Activated naive CD8-positive, alpha-beta T cell treated with anti-CD3 and anti-CD28 coated beads, Interleukin-2, amount 10 ng/mL, durations not matched to agents 7 days and 5 days (primary cell): ENCODE measurements at places on chromosomes 16 and 17. TPM values are rescaled to one million over a fixed set of nuclear protein-coding genes. Genes with fewer than 3 reads are reported as not detected.

TEX19 gene
- total RNA-seq, result not detected

TP53TG3E gene
- not detected for total RNA-seq

ENPP7 gene
- 0.14 TPM for total RNA-seq

NKD1 gene
- 1.1 TPM for total RNA-seq

C17orf50 gene
- total RNA-seq, result not detected

VASN gene
- total RNA-seq, result 0.20 TPM

PLD2 gene
- 18.8 TPM for total RNA-seq

DNA sequence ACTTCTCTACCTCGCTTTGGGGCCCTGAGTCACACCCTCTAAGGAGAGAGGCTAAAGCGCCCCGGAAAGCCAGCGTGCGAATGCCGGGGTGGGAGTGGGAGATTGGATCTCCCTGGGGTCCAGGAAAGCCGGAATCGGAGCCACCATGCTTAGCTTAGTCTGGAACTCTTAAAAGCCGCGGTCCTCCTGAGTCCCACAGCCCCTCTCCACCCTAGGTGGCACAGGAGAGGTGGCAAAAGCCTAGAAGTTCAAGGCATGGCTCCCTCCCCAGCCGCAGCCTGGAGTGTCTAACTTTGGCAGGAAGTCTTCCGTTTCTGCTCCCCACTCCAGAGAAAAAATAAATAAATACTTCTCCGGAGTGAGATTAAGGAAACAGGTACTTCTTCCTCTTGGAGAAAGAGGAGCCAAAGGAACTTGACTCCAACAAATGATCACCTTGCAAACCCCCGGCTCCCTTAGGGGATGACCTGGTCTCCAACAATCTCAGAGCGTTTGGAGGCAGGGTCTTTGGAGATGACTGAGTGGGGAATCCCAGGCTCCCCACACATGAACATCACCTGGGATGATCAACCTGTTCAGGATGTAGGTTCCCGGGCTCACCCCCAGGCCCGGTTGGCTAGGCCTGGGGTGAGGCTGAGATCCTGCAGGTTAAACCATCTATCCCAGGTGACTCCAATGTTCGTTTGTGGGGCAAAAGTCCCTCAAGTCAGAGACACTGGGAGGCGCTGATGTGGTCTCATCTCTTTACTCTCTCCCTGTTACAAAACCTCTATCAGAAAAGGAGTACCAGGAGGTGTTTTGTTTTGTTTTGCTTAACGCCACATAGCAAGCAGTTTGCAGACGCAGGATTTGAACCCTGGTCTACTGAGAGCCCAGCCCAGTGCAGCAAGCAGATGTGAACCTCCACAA lies 2.9 kb downstream of the CIITA start:
- DNase-seq, result no peak

- no peak for DNase-seq
These were observed 1.8 kb upstream of the TEX2 start for GRCh38 chr17:64264891-64265290.

DNA sequence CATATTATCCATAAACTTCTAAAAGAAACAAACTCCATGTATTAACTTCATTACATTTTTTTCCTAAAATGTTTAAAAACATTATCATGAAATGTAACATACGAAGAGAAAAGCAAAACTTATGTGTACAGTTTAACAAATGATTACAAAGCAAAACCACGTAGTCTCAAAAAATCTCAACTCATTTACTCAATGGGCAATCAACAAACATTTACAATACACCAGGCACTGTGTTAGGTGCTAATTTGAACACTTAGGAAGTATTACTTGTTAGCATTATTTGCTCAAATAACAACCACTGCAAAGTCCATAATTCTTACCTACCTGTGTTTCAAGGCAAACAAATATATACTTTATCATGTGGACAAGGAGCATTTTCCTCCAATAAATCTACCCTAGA lies 164.9 kb downstream of the STX8 start:
- no peak for DNase-seq

GRCh38 chr17:80246266-80246681 lies 14.4 kb upstream of the RNF213 start:
- no peak for DNase-seq

DNA sequence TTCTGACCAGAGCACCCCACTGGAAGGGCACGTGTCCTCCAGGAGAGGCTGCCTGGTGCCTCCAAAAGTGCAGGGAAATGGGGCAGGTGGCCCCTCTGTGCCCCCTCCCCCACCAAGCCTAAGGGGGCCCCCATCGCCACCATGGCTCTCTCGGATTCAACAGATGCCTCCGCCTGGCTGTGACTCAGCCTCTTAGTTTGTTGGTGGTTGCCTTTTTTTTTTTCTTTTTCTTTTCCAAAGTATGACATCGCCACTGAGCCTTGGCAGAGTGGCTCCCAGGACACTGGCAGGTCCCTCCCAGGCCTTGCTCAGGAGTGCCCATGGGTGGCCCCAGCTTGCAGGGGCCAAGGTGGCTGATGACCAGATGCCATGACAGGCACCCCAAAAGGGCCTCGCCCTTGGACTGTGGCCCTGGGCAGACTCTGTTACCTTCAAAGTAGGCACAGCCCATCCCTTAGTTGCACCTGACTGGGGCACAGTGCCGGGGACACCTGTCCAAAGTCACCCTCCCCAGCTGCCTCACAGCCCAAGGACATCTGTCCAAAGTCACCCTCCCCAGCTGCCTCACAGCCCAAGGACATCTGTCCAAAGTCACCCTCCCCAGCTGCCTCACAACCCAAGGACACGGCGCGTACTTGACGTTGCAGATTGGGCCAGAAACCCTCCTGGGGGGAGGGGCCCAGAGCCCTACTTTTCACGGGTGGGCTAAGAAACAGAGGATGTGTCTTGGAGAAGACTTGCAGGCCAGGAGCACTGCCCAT lies 29.6 kb downstream of the NPTX1 start:
- no peak for DNase-seq

DNA sequence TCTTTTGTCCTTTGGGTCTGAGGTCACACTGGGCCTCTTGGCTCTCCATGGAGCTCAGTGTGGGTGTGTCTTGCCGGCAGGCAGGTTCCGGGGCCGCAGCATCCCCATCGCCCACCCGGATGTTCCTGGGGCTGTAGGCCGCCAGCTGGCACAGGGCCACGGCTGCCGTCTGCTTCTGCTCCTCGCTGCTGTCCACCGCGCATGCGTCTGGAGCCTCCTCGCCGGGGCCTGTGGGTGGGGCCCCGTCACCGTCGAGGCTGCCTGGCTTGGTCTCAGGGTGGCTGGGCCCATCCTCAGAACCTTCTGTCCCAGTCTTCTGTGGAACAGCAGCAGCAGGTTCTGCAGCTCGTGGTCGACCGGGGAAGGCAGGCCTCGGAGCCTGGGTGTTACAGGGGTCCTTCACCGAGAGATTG lies 9.6 kb downstream of the ZNF750 start:
- no peak for DNase-seq

DNA sequence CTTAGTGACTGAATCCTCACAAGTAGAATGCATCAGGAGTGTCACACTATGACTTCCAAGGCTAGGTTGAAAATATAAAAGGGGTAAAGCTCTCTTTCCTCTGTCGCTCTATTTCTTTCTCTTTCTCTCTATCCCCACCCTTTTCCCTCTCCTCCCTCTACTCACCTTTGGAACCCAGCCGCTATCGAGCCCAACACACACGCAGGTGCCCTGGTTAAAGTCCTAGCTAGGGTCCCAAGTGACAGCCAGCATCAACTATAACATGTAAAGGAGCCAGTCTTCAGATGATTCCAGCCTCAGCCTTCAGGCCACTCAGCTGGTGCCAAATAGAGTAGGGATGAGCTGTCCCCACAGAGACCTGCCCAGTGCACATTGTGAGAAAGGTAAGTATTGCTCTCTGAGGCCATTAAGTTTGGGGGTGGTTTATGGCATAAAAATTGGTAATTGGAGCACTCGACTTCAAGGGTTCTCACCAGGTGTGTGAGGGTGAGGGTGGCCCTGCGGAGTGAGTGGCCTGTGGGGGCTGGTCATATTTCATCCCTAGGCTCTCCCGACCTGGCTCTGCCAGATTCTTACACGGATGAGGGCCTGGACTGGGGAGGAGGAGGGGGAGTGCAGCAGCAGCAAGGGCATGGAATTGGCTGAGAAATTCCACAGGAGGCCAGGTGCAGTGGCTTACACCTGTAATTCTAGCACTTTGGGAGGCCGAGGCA lies 14.9 kb upstream of the C16orf54 start:
- DNase-seq, result no peak

DNA sequence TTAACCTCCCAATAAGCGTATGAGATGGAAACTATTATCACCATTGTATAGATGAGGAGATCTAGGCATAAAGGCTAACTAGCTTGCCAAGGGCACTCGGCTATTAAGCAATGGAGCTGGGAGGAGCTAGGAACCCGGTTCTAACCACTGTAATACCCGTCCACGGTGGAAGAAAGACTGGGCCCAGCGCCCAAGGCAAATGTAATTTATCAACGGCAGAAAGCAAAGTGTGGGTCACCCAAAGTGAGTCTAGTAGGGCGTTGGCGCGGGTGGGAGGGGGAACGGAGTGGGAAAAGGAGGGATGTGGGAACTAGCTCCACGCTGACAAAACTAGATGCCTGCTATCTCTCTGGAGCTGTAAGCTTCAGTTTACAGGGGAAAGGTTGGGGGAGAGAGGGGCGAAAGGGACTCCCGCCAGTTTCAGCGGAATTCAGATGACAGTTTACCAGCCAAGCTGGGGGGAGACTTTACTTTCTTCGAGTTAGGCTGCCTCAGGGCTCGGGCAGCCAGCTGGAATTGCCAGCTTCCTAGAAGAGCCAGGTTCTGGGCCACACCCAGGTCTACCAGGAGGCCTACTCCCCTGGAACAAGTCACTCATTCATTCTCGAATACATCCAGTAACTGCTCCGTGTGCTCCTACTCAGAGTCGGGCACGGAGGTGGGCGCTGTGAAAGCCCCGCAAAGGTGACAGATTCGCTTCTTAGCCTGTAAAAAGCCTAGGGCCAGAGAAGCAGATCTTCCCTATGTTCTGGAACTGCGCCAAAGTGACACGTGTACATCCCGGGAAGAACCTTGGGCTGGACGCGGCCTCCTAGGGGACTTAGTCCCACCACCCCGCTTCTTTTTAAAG lies 837 bp downstream of the LRRC59 start:
- no peak for DNase-seq

DNA sequence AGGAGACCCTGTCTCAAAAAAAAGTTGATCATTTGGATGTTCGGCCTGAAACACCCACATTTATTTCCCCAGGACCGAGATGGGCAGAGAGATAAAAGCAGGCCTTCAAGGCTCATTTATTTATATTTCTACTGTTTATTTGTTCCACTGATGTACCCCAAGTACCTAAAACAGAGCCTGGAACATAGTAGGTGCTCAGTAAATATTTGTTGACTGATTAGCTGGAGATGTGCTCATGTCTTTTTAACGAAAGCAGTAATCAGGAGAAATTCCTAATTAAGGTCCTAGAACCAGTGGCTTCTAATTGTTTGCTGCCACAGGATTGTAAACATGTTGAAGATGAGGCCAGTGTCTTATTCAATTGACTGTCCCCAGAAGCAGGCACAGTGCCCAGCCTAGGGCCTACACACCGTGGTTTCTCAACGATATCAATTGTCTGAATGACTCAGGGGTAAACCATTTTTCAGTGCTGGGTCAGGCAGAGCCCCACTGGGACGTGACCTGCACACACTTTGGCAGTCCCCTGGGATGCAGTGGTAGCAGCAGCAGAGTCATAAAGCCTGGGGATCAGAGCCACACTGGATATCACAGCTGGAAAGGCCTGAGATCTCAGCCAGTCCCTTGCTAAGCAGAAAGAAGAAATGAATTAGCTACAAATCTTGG lies 34.8 kb downstream of the SOST start:
- DNase-seq, result no peak

GRCh38 chr17:42337442-42337841 lies 49.1 kb downstream of the STAT5A start:
- DNase-seq, result peak; percentile 63

GRCh38 chr16:48206594-48207242 lies 37.4 kb upstream of the LONP2 start:
- DNase-seq, result no peak

DNA sequence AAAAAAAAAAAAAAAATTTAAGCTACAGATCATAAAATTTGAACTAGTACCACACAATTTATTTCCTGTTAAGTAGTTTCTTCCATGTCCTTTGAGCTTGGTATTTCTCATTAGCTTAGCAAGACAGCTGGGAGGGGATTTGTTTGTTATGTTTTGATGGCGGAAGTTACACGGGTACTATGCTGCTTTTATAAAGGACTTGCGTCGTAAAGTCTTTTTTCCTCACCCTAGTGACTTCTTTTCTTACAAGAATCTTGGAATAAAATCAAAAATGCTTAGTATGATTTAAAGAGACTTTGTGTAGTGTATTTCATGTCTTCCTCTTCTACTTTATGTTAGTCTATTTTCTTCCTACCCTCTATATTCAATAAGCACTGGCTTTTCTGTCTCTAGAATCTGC lies 89.1 kb downstream of the NLK start:
- no peak for DNase-seq

DNA sequence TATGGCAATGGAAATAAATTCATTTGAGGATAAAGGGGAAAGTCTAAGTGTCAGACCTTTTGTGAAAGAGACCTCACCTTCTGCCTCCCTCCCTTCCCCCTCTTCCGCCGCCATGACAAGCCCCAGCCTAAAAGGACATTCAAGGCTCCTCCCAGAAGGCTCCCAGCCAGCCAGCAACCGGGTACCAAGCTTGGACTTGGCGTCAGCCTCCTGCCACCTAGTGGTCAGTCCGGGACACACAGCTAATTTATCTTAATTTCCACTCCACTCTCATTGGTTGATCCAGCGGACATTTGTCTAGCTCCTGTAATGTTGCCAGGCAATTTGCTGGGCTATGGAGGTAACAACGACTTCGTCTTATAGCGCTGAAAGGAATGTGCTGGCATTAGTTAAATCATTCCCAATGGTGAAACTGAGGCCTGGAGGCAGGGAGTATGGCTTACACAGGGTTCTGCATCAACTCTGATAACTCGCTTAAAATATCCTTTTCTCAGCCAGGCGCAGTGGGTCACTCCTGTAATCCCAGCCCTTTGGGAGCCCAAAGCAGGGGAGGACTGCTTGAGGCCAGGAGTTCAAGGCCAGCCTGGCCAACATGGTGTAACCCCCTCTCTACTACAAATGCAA lies 19.3 kb upstream of the CLEC3A start:
- DNase-seq, result peak; percentile 62

DNA sequence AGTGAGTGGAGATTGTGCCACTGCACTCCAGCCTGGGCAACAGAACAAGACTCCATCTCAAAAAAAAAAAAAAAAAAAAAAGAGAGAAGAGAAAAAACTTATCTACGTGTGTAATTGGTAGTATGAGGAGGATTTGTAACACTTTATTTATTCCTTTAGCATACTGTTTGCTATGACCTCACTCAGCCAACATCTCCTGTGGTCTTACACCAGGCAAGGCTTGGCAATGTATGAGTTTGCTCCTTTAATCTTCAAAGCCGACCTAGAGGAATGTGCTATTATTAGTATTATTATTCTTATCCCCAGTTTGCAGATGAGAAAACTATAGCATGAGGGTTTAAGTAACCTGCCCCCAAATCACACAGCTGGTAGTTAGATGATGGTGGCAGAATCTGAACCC lies 35.8 kb upstream of the HAPSTR1 start:
- no peak for DNase-seq

GRCh38 chr17:67063141-67063540 lies 18.8 kb downstream of the CACNG1 start:
- DNase-seq, result no peak
